ENCODE measurements at places on chromosomes 5 and 9.

DNA sequence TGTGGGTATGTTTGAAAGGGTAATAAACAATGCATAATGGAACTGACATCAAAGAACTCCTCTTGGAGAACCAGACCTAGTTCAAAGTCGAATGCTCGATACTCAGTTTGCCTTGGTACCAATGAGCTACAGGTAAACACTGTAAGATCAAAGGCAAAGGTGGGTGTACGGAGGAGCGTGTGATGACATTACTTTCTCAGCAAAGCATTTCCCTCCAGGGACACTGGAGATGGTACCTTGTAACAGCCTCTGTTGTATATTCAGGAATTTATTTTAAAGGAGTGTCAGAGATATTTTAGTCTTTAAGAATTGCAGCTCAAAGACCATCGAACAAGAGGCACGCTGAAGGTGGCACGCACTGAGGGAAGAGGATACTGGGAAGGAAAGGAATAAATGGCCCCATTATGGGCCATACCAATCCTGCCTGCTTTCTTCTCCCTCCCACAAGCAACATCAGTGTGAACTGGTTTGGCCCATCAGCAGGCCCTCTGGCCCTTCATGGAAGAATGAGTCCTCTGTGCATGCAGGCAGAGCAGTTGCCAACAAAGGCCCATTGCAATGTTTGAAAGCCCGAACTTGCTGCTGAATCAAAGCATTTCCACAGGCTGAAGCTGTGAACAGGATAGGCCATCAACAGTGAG, 410.2 kb downstream of the ACTL7B start:
- no peak for DNase-seq

GRCh38 chr5:157528036-157528632, 47.4 kb downstream of the ADAM19 start:
- DNase-seq, result no peak

DNA sequence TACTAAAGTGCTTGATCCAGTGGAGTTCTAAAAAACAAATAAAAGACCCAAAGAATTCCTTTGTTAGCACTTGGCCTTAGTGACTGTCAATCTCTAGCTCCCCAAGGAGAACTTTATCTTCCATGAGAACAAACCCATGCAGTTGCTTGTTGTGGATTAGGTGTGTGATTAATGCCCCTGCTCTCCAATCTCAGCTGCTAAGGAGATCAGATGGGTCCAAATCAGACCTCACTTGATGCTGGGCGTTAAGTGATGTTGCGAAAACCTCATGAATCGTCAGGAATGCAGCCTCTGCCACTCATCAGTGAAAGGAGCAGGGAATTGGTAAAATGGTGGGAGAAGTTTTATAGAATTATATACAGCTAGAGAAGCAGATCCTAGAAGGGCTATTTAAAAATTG, 133.7 kb downstream of the DMAC1 start:
- DNase-seq, result no peak

- DNase-seq, result no peak
Measured at GRCh38 chr5:95836544-95836943, 14.0 kb upstream of the GLRX start.

GRCh38 chr5:131795228-131795627, 1.6 kb downstream of the FNIP1 start:
- DNase-seq, result no peak

- DNase-seq, result no peak
Measured at GRCh38 chr9:7234144-7234543, 476.4 kb downstream of the KDM4C start.

GRCh38 chr5:179610109-179610902, 13.2 kb downstream of the HNRNPH1 start:
- no peak for DNase-seq

DNA sequence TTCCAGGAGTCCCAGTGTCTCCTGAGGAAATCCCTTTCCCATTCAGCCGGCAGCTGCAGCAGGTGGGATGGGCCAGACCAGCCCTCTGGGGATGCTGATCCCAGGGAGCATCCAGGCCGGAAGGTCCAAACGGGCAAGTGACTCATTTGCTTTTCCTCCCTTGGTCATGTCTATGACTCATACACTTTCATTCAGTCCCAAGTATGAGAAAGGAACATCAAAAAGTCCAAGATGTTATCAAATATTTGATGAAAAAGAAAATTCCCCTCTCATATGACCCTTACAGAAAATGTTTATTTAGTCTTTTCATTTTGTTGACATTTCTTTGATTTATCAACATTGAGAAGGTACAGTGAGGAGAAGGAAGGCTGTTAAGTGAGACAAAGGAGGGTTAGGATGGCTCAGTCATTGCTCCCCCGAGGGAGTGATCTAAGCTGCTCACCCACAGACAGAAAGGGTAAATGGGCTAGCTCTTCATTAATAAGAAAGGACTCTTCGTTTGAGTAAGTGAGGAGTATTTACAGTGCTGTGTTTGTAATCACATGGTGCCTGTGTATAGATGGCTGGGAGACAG, 117.6 kb upstream of the ANKRD55 start:
- no peak for DNase-seq

DNA sequence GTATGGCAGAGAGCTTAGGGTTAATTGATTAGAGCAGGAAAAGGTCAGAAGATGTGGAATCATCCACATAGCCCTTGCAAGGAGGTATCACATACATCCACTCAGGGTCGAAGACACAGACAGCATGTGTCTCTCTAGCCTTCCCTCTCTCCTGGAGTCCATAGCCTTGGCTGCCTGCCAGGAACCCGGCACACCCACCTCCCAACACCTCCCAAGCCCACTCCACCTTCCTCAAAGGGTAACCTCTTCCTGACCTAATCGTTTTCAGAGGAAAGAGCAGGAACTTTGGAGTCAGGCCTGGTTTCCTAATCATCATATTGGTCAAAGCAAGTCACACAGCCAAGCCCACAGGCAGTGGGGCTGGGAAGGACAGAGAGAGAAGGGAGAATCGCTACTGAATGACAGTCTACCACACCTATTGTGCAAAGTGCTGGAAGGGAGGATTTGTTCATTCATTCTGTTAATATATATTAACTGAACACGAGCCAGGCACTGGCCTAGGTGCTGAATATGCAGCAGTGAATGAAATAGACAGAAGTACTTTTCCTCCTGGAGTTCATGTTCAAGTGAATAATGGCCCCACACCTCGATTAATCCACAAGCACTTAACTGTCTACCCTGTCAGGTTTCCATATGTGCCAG, 107.8 kb downstream of the KCNIP1 start:
- DNase-seq, result no peak

DNA sequence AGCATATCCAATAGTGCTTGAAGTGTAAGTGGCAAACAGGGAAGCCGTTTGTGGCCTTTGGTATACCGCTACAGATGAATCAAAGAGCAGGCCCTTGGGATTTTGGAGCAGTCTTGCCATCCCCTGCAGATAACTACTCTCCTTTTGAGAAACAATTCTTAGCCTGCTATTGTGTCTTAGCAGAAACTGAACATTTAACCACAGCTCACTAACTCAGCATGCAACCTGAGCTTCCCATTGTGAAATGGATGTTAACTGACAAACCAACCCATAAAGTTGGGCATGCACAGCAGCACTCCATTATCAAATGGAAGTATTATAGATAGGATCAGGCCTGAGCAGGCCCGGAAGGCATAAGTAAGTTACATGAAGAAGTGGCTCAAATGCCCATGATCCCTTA, 315.3 kb upstream of the PTGER4 start:
- DNase-seq, result no peak

- DNase-seq, result no peak
Measured at GRCh38 chr5:167304834-167305469, 986.5 kb upstream of the WWC1 start.

DNA sequence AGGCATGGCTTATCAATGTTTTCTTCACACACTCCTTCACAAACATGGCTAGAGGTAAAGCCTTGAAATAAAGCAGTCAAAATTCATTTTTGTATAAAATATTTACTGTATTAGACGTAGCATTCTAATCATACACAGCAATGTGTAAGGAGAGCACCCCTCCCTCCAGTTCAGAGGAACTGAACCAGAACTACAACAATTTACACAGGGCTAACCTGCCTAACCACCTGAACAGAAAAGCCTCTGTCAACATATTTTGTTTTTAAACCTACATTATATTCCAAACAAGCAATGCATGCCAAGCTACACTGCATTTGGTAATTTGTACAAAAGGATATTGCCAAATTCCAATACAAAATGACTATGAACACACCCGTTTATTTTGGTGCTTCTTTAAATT, 41.6 kb downstream of the MLLT3 start:
- no peak for DNase-seq

- DNase-seq, result no peak
Measured at GRCh38 chr9:6441269-6441668, 28.3 kb downstream of the UHRF2 start.

DNA sequence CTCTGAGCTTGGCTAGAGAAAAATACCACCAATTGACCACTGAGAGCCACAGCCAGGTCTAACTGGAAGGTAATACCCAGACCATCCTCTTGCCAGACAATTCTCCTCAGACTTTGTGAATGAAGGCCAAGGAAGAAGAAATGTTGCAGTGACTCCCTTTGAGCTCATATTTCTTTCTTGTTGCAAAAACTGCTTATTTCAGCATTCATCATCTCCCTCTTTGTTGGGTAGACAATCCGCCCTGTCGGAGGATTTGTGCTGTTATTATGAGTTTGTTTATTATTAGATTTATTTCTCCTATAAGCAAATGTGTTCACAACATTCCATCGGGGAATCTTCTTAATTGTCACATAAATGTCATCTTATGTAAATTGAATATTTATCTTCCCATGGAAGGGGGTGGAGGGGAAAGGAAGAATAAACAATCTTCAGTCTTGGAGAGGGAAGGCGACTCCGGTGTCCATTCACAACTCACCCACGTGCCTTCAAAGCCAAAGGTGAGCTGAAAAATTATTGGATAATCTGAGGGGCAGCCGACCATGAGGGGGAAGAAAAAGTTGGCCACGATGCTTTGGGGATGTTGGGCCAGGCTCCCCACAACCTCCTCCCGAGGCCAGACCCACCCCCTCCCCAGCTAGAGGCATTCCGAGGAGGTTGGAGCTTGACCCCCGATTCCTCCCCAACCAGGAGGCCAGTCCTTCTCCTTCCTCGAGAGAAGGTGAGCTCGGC, 1.8 kb upstream of the JADE2 start:
- DNase-seq, result no peak

- no peak for DNase-seq
Measured at GRCh38 chr5:79851391-79851863, 139.6 kb downstream of the MTX3 start.

- peak; percentile 60 for DNase-seq
Measured at GRCh38 chr5:91384671-91385430, 1.7 kb upstream of the ARRDC3 start.

GRCh38 chr5:172823840-172824362, 10.2 kb upstream of the ERGIC1 start:
- DNase-seq, result no peak

DNA sequence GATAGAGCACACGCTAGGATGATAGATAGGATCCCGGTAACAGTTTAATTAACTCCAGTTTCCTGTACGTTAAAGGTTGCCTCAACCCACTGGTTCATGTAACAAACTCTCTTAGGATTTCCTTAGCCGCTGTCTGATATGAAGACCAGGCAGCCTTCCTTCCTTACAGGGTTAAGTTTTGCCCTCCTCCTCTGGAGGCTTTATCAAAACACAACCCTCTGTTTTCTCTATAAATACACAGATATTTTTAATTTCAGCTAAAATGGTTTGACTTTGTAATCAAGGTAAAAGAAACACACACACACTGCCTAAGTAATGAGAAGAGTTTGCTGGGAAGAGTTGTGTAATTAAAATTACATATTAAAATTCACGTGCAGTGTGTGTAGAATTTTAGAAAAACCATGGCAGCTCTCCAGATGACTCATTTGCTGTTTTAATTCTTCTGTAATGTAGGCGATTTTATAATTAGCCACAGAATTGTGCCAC, 369.8 kb downstream of the CSNK1G3 start:
- no peak for DNase-seq

GRCh38 chr5:54700986-54701578, 183.5 kb downstream of the SNX18 start:
- DNase-seq, result no peak

- DNase-seq, result no peak
Measured at GRCh38 chr5:91378752-91379211, 4.3 kb downstream of the ARRDC3 start.

DNA sequence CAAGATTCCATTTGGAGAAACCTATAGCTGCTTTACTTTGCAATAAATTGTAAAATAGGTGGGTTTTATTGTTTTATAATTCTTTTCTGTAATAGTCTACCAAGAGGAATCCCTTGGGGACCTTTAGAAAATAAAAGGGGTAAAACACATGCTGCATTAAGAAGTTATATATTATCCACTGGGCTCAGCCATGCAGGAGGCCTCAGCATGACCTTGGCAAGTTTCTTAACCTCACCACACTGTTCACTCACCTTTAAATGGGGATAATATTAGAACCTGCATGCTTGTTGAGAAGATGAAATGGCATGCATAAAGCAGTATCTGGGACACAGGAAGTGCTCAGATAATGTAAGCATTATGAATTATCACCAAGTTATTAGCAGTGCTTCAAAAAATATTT, 120.2 kb downstream of the SEMA5A start:
- no peak for DNase-seq

GRCh38 chr5:98463676-98464075, 309.8 kb upstream of the RGMB start:
- no peak for DNase-seq

- no peak for DNase-seq
Measured at GRCh38 chr9:102845827-102846371, 149.2 kb upstream of the CYLC2 start.

GRCh38 chr5:107112216-107112615, 558.5 kb downstream of the EFNA5 start:
- DNase-seq, result no peak

- DNase-seq, result no peak
Measured at GRCh38 chr5:78424665-78425064, 64.2 kb downstream of the SCAMP1 start.

DNA sequence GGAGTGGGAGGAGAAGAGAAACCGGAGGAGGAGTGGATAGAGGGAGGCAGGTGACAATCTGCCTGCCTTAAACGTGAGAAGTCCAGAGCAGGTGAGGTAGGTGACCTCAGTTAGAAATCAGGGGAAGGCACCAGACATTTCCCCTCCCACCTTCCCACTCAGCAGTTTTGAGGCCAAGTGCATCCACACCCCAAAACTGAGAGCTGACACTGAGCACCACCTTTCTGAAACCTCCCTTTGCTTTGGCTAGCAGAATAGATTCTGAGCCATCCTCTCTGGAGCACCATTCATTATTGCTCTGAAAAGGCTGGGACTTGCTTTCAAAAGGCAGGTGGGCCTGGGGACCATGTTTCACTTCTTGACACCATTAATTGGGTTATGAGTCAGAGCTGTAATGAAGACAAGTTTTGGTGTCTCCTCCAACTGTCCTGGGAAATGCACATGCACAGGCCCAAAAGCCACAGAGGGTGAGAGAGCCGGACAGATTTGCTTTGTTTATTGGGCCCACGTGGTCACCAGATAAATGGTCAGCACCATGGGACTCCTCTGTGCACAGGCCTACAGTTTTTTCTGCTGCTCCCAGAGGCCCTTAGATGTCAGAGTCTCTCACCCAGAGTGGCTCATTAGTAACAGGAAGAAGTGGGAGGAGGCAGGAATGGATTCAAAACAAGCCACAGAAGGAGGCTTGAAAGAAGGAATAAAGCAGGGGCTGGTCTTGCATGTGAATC, 314.7 kb downstream of the TLE1 start:
- no peak for DNase-seq

Data from activated CD4-positive, alpha-beta T cell treated with anti-CD3 and anti-CD28 coated beads for 4 hours (primary cell).